ENCODE measurements at places on chromosomes 16 and 17. TPM values are rescaled to one million over a fixed set of nuclear protein-coding genes. Genes with fewer than 3 reads are reported as not detected.

Gene CCL4
- total RNA-seq, result 0.29 TPM

Gene ZDHHC1
- 5.5 TPM for total RNA-seq

Gene KARS1
- 178 TPM for total RNA-seq

Gene MYO1D
- 1.7 TPM for total RNA-seq

Gene KRTAP4-9
- total RNA-seq, result not detected

Gene PRSS36
- total RNA-seq, result 1.2 TPM

Gene XAF1
- total RNA-seq, result 0.04 TPM

Gene ZNF624
- total RNA-seq, result 0.98 TPM

Gene CCL17
- total RNA-seq, result not detected

Gene KRT20
- 0.18 TPM for total RNA-seq

Gene GNG13
- total RNA-seq, result not detected

Gene SLC38A8
- total RNA-seq, result not detected

Gene TMC8
- 0.18 TPM for total RNA-seq

Gene MT4
- total RNA-seq, result not detected

Gene CTDNEP1
- total RNA-seq, result 267 TPM

Gene SDK2
- total RNA-seq, result 1.1 TPM

Gene CCDC154
- total RNA-seq, result 0.32 TPM

Gene DOC2B
- 2.5 TPM for total RNA-seq

Gene GPATCH8
- total RNA-seq, result 26.4 TPM

Gene ARMC7
- total RNA-seq, result 16.8 TPM

Gene BTBD17
- not detected for total RNA-seq

Gene MLLT6
- total RNA-seq, result 23.1 TPM

Gene TBX2
- total RNA-seq, result 4.6 TPM

Gene MYO15B
- total RNA-seq, result 31.9 TPM

Gene SOX9
- total RNA-seq, result 12.2 TPM

Gene ACSM3
- total RNA-seq, result 3.9 TPM

Gene GPR142
- total RNA-seq, result not detected

Gene MED1
- 36.5 TPM for total RNA-seq

Gene OTOP2
- 0.09 TPM for total RNA-seq

Gene PRSS27
- 1.8 TPM for total RNA-seq

Gene CCDC78
- total RNA-seq, result 4.9 TPM

Gene TBC1D3G
- total RNA-seq, result not detected

Gene RNF151
- total RNA-seq, result not detected

Gene KRT24
- total RNA-seq, result not detected

Gene CNTNAP1
- 3.8 TPM for total RNA-seq

Gene SLC35G6
- not detected for total RNA-seq

Gene KRTAP4-1
- total RNA-seq, result 0.24 TPM

Gene SOST
- not detected for total RNA-seq

Gene P3H4
- total RNA-seq, result 32.2 TPM

Gene ZNF778
- 10.2 TPM for total RNA-seq

Gene ATP2A1
- 1.4 TPM for total RNA-seq

Gene CD79B
- 0.17 TPM for total RNA-seq

Gene NOTUM
- 0.21 TPM for total RNA-seq

Gene ACSF2
- 13.6 TPM for total RNA-seq

Gene WNK4
- total RNA-seq, result 1.1 TPM

Gene KRT36
- total RNA-seq, result not detected

Gene IL32
- total RNA-seq, result 31.3 TPM

Gene KRT12
- total RNA-seq, result not detected

Gene KRTAP4-5
- total RNA-seq, result not detected

Gene HBQ1
- total RNA-seq, result 6.1 TPM

Gene MFSD6L
- total RNA-seq, result not detected

Gene LAT
- 4.4 TPM for total RNA-seq

Gene MFAP4
- not detected for total RNA-seq

Gene COG7
- 18.8 TPM for total RNA-seq

Gene CDT1
- 32.5 TPM for total RNA-seq

Gene CLEC18A
- total RNA-seq, result 0.20 TPM

Gene CDRT15L2
- total RNA-seq, result not detected

Gene TMC5
- total RNA-seq, result 5.4 TPM

All from A549 treated with dexamethasone at 1 μM for 4 hours (cell line).